ENCODE measurements at places on chromosomes 7 and 10.

- DNase-seq = peak; percentile 14
Observed at GRCh38 chr7:23055582-23056178, 41.8 kb upstream of the HYCC1 start.

DNA sequence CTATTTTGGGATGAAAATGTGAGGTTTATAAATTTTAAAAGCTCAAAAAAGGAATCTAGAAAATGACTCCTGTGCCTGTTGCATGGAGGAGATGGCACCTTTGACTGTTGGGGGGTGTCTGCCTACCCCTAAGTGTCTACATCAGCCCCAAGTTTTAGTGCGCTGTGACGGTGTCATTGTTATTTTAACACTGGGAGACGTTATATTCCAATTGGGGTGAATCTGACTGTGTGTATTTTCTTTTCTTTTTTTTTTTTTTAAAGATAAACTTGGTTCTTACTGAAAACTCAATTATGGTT is 517 bp downstream of the SRGN start:
- no peak for DNase-seq

- no peak for DNase-seq
Observed at GRCh38 chr7:135232720-135233119, 918 bp upstream of the STRA8 start.

DNA sequence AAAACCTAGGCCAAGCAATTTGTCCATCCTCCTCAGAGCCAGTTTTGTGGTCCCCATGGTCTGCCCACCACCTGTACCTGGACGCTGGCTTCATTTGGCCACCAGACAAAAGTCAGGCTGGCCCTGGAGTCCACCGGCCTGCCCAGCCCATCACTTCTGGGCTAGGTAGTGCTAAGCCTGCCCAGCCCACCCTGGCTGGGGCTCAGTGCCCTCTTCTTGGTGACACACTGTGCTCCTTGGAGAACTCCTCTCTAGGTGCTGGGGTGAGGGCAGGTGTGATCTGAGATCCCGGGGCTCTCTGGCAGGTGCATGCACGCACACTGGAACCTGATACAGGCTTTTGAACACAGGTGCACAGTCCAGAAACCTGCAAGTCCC is 1.1 kb downstream of the AIFM2 start:
- DNase-seq = no peak

DNA sequence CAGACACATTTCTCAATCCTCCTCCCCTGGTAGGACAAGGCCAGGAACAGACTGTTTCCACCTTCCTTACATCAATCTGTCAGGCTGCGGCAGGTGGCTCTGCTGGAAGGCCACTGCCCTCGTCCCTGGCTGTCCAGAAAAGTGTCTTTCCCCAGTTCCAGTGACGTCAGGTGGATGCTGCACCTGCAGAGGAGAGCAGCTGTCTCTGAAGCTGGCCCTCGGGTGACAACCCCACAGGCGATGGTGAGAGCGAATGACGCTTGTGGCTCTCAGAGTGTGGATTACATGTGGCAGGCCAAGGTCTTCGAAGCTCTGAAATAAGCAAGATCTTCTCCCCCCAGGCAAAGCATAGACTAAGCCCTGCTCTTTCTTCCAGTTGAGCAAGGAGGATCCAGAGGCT is 146.9 kb upstream of the RET start:
- DNase-seq = no peak

GRCh38 chr10:93379731-93380575 is 102.2 kb downstream of the MYOF start:
- DNase-seq = no peak

- no peak for DNase-seq
Observed at GRCh38 chr7:33996899-33997298, 91.6 kb downstream of the BMPER start.

DNA sequence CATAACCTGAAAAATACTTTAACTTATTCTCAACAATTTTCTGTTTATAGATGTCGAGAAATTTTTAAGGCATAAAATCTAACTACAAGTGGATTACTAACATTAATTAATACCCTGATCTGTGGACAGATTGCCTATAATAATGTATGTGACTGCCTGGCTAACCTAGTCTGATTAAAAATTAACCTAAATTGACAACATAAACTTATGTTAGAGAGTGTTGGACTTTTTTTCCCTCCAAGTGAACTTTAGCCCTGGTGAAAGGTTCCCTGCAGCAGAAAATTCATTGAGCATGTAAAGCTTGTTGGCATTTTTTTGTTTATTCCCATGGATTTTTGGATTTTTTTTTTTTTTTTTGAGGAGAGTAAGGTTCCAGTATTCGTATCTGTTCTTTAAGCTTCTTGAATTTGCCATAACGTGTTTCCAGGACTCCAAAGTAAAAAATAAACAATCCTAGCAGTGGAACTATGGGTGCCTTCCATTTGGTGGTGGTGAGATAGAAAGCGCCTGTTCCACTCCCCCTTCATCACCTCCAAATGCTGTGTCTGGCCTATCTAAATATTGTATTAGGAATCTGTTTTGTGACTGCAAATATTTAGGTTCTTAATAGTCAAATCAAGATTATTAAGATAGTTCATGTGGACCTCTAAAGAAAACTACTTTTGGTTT is 36.1 kb downstream of the NET1 start:
- no peak for DNase-seq

GRCh38 chr7:121519548-121520521 is 123.7 kb upstream of the FAM3C start:
- DNase-seq = no peak

GRCh38 chr10:75100764-75101291 is 10.6 kb upstream of the SAMD8 start:
- no peak for DNase-seq

- no peak for DNase-seq
Observed at GRCh38 chr7:16668049-16668858, 22.3 kb downstream of the BZW2 start.

GRCh38 chr10:6279540-6280267 is 77.0 kb downstream of the PFKFB3 start:
- no peak for DNase-seq

DNA sequence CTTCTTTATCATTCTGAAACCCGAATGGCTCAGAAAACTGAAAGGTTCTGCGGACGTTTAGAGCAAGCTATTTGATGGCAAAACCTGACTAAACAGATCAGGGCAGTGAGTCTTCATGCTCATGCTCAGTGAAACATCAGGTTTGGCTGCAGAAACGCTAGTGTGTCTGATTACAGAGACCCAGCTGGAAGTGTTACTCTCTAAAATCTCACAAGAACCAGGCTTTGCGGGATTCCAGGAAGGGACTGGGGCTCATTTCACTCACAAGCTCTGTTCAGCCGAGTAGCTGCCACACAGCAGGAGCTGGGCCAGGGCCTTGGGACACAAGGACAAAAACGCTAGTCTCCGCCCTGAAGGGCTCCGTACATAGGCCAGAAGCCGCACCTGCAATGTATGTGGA is 2.9 kb downstream of the PITRM1 start:
- DNase-seq = no peak

DNA sequence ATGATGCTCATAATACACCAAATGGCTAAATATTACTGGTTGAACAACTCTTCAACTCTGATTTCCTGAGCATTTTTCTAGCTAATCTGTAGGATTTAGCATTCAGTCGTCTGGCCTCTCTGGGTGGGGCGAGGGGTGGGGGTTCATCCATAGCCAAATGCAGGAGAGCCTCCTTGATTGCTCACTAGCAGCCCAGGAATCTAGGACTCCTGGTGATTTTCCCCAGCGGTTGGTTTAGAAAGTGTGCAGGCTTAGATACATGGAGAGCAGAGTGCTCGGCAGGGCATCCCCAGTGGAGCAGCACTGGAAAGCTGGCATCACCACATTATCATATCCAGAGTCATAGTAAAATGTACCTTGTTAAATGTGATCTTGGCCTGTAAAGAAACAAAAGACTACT is 136.1 kb downstream of the DYNC1I1 start:
- DNase-seq = no peak

- no peak for DNase-seq
Observed at GRCh38 chr10:69703766-69704630, 74.0 kb downstream of the FAM241B start.

DNA sequence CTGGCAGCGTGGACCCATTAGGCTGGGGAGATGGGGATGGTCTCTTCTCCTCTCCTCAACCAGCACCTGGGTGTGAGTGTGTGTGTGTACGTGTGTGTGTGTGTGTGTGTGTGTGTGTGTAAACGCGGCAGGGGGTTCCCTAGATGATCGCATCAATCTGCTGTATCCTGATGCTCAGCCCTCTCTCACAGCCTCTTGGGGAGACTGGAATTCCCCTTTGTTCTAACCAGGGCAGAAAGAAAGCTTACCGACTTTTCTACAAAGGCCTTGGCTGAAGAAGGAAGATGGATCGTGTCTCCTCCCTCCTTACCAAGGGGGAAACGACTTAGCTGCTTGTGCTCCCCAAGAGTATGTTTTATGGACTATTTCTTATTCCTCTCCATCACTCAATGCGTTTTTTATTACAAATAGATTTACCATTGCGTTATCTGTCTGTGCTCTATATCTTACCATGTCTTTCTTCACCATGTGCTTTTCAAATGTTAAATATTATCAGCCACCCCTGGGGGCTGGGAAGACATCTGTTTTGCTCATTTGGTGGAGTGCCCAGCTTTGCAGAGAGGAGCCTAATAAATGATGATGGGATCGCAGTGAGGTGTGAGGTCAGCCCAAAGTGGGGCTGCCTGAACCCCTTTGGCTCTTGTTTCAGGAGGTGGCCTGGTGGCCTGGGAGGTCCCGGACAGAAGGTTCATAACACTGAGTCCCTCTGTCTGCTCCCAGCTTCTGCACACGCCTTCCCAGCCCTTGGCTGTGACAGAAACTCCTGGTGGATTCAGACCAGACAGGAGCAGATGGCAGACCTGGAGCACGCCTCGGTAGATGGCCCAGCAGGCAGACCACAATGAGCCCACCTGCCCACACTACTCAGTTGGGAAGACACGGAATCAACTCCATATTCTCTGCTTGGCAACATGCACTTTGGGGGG is 262.0 kb downstream of the PRPF18 start:
- no peak for DNase-seq

DNA sequence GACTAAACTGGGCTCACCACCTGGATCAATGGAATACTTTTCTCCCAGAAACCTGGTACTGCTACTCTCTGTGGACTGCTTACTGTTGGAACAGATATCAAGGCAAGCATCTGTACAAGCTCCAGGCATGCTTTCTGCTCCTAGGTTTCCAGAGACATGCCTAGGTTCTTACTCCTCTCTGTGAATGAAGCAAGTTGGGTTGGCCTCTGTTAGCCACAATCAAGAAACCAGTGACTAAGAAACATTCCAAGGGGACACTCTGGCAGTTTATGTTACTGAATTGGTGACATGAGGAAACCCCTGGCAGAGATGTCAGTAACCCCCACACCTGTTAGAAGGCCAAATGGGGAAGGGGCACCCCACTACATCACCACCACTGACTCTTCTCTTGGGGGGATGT is 121.9 kb downstream of the GFRA1 start:
- no peak for DNase-seq

DNA sequence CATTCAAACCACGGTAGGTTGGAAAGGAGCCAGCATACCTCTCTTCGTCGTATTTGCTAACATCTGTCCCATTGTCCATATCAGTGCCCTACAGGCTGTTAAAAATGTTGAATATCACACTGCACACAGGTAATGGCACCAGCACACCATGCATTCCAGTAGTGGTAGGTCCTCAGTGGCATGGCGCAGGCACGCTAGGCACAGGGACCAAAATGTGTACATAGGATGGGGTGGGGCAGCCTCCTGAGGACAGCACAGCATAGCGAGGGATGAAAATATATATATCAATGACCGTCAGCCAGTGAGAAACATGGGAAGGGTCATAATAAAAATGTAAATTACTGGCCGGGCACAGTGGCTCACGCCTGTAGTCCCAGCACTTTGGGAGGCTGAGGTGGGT is 99.9 kb upstream of the CTBP2 start:
- DNase-seq = no peak

GRCh38 chr7:158863611-158864506 is 7.5 kb downstream of the DYNC2I1 start:
- DNase-seq = peak; percentile 54

DNA sequence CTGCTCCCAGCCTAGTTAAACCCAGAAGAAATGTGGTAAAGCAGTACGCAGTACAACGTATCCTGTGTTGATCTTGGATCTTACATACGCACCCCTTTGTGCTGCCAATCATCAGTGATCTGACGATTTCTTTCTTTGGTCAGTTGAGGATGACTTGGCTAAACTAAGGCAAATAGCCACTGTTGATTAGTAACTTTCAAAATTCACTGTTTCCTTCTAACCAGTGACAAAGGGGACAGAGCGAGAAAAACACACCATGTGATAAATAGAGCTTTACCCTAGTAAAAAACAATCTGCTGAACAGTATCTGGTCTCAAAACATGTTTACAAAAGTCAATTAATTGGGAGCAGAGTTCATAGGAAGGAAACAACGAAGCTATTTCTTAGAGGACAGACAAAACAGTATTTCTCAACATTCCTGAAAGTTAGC is 123.2 kb upstream of the RAB18 start:
- no peak for DNase-seq

- no peak for DNase-seq
Observed at GRCh38 chr10:5040781-5041470, 37.3 kb upstream of the AKR1C2 start.

DNA sequence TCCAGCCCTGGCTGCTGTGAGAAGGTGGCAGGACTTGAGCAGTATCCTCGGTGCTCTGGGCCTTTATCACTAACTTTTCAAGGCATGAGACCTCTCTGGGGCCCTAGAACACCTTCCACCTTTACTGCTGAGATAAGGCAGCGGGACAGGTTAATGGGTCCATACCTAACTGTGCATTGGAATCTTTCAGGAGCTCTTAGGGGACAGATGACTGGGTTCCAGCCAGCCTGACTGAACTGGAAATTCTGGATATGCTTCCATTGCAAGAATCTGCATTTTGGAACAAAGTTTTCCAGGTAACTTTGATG is 73.0 kb downstream of the ATXN7L1 start:
- no peak for DNase-seq

DNA sequence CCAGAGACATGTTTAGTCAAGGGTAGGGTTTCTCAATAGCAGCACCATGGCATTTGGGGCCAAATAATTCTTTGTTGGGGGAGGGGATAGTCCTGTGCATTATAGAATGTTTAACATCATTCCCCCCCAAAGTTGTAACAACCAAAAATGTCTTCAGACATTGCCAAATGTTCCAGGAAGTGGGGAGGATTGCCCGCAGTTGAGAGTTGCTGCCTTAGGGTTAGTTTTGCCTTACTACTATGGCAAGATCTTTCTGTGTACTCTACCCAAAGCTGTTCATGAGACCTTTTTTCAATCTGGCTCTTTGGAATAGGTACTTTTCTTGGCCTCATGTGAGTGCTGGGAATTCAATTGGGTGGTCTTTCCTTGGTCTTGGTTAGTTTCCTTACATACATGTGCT is 34.1 kb downstream of the SAMD8 start:
- DNase-seq = no peak

DNA sequence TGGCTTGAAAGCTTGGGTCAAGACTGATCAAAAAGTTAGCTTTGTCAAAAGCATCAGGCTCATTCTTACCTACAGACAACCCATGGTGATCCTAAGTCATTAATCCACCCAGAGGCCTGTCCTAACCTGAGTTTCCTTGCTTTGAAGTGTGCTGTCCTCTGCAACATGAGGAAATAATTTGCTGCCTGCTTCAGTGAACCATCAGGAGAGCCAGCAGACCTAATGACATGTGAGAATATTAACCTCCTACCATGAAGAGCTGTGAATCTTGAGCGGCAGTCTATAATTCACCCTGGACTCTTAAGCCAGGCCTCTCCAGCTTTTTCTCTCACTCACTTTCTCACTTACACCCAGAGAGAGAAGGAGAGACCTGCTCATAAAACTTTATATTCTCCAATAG is 590.0 kb downstream of the LRMDA start:
- DNase-seq = no peak

- no peak for DNase-seq
Observed at GRCh38 chr7:139987691-139988516, 74.8 kb downstream of the PARP12 start.

- no peak for DNase-seq
Observed at GRCh38 chr7:16135658-16136057, 285.7 kb downstream of the CRPPA start.
